HFFc6 (cell line): ENCODE measurements at places on chromosomes 2 and 18. TPM values are rescaled to one million over a fixed set of nuclear protein-coding genes. Genes with fewer than 3 reads are reported as not detected.

DNA sequence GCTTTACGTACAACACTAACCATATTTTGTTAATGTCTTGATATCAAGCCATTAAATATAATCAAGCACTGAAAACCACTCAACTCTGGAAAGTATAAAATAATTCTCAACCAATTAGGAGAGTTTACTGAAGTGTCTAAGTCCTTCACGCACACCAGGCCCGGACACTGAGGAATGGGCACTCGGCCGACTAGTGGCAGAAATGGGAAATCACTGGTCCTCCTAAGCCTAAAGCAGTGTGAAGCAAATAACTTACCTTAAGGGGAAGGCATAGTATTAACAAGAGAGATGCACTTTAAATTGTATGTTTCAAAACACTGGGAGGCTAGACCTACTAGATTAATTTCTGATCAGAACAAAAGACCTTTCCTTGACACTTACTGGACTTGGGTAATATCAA lies 45.7 kb downstream of the FAM210A start:
- DNase-seq = no peak

Gene NAT8
- total RNA-seq = not detected in 3 replicates

DNA sequence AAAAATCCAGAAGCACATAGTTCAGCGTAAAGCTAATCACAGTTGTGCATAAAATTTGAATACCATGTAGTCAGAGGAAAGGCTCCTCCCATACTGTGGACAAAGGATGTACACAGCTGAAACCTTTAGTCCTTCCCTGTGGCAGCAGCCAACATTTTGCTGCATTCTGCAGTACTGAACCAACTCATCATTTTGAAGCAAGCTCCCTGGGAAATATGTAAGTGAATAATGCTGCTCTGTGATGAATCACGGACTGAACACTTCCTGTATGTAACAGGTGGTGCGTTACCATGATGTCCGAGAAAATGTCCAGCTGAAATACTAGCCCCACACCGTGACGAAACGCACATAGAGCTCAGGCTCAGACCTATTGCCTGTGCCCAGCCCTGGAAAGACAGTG lies 421.1 kb upstream of the RAB12 start:
- DNase-seq = no peak

Gene COL5A2
- 293 to 411 TPM (median 398 TPM) in 3 replicates for total RNA-seq

DNA sequence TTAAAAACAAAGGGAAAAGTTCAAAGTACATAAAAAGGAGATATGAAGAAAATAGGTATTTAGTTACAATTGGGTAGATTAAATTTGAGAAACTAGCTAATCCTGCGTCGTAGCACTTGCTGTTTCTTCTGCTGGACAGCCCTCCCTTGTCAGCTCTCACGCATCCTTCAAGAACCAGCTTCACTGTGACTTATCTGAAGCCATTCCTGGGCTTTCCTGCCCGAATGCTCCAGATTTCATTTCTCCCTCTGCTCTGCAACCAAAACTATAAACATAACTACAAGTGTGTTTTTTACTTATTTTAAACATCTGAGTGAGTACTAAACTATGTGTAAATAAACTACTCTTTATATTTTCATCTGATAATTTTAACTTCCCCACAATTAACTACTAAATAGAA lies 149.2 kb downstream of the MTCL1 start:
- no peak for DNase-seq

Gene LRRTM1
- total RNA-seq = not detected in 3 replicates

GRCh38 chr2:223970343-223971128 lies 13.3 kb downstream of the MRPL44 start:
- DNase-seq = peak; percentile 50

- DNase-seq = no peak
These were observed 10.3 kb downstream of the EDAR start for GRCh38 chr2:108978709-108979111.

- no peak for DNase-seq
These were observed 26.6 kb downstream of the ONECUT2 start for GRCh38 chr18:57461652-57462269.
